ENCODE measurements at places on chromosomes 2 and 18.

DNA sequence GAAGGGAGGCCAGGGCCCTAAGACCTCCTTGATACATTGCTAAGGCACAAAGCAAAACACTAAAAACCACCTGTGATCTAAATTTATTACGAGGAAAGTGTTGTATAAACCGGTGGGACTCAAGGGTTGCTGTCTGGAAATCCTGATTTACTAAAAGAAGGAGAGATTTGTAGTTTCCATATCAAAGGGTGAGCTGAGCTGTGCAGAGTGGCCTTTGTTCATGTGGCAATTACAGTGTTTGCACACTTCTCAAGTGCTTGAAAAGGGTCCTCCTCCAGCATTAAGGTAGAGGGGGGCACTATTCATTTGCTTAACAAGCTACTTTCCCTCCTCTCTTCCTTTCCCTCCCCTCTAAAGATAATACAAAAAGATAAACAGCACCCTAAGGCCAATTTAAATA is 30.5 kb upstream of the ITGA4 start:
- DNase-seq, result no peak

DNA sequence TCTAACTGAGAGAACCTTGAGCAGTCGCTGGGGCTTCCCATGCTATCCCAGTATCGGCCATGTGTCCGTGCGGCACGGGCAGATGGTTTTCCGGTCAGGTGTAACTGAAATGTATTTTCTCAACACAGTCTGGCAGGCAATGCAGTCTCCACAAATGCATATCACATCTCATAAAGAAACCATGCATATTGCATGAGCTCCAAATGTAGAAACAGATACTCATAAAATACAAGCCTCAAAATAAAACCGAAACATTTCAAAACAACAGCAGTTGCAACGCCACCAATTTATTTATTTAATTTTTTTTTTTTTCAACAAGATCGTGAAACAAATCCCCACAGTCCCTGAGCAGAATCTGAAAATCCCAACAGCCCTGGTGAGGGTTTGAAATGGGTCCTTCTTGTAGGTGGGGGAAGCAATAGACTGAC is 299.4 kb downstream of the LPIN1 start:
- no peak for DNase-seq

GRCh38 chr2:88707003-88707402 is 15.5 kb downstream of the RPIA start:
- DNase-seq, result no peak

DNA sequence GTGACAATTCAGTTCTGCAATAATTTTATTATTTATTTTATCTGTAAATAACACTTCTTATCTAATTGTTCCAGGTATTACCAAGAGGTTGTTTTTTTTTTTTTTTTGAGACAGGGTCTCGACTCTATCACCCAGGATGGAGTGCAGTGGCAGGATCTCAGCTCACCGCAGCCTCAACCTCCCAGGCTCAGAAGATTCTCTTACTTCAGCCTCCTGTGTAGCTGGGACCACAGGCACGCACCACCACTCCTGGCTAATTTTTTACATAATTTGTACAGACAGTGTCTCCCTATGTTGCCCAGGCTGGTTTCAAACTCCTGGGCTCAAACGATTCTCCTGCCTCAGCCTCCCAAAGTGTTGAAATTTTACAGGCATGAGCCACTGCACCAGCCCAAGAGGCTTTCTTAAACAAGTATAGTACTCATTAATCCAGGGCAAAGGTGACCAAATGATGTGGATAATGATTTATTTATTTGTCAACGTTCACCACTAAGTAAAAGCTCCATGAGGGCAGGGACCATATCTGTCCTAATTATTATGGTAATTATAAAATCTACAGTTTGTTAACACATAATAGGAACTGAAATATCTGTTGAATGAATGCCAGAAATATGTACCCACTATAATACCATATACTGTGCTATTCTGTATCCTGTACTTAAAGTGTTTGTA is 12.0 kb downstream of the STK17B start:
- no peak for DNase-seq

- no peak for DNase-seq
These were observed 70.0 kb upstream of the ATP5MC3 start for GRCh38 chr2:175251425-175252041.

DNA sequence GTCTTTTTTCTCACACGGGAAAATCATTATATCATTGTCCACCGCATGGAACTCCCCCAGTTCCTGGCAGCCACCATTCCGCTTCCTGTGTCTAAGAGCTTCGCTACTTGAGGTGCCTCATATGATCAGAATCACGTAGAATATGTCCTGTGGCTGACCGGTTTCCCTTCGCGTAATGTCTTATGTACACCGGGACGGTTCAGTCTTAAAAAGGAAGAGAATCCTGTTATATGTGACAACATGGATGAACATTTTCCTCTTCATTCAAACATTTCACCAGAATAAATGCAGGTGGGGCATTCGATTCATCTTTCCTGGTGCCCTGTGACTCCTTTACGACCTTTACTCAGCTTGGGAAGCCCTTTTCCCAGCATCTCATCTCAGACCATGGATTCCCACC is 131.7 kb upstream of the TWIST2 start:
- no peak for DNase-seq

Measured in stimulated activated CD4-positive, alpha-beta T cell treated with anti-CD3 and anti-CD28 coated beads, Interleukin-2, amount 100 ng/mL, for 24 hours (primary cell).